ENCODE measurements at places on chromosomes 16 and 17. TPM values are rescaled to one million over a fixed set of nuclear protein-coding genes. Genes with fewer than 3 reads are reported as not detected.

The AIPL1 gene
- total RNA-seq, result not detected

The SLFN12L gene
- total RNA-seq, result not detected

The C17orf50 gene
- total RNA-seq, result 0.33 TPM

The SLC9A5 gene
- 1.6 TPM for total RNA-seq

The CPHXL2 gene
- not detected for total RNA-seq

The CA10 gene
- total RNA-seq, result not detected

The CTRB1 gene
- not detected for total RNA-seq

The MT4 gene
- total RNA-seq, result not detected

The CCDC78 gene
- total RNA-seq, result 4.9 TPM

The CFDP1 gene
- 65.7 TPM for total RNA-seq

The TPSG1 gene
- not detected for total RNA-seq

Measured in A549 treated with dexamethasone at 1 μM for 4 hours (cell line).